ENCODE measurements at places on chromosomes 3 and 15. TPM values are rescaled to one million over a fixed set of nuclear protein-coding genes. Genes with fewer than 3 reads are reported as not detected.

MUC20 gene
- total RNA-seq: under 0.01 TPM

DNA sequence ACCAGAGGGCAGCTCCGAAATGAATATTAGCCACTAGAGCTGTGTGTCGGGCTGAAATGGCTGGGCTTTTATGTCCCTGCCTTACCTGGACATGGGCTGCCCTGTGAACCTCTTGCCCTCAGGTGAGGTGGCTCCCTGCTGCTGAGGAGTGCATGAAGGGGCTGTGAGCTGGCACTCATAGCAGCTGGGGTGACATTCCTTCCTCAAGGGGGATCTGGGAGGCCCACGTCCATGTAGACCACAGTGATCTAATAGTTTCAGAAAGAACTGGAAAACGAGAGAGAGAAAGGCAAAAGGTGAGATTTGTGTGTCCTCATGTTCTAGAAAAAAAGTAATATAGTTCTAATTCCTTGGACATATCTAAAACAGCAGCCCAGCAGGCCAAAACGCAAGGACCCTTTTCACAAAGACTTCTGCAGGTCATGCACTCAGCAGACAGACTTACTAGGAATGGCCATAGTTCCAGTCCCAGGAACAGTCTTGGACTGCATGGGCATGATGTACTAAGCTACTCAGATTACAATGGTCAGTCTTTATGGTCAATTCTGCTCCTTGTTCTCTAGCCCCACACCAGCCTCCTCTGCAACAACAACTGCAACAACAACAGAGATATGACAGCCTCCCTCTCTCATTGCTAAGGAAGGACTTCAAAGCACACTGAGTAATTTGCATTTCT lies 10.8 kb upstream of the SLC24A5 start:
- no peak for DNase-seq

TNFSF10 gene
- total RNA-seq: 84.3 TPM

LRRC49 gene
- 3.3 TPM for total RNA-seq

DNA sequence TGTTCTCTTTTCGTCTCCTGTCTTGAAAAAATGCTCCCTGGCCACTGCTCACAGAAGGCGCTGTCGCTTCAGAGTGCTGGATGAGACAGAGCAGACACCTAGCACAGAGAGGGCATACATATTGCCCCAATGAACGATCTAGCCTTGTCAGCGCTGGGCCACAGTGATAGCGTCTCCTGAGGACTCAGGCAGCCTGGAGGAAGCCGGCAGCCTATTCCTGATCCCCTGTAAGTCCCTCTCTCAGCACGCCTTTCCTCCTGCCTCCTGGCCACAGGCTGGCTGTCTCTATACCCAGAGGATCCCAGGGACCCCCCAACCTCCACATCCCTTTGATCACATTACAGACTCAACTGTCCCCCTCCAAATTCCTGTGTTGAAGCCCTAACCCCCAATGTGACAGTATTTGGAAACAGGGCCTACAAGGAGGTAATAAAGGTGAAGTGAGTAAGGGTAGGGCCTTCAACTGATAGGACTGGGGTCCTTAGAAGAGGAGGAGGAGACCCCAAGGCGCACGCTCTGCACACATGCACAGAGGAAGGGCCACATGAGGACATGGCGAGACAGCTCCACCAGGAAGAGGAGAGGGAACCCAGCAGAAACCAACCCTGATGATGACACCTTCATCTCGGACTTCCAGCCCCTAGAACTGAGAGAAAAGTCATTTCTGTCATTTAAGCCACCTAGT lies 7.5 kb downstream of the PLA2G4F start:
- no peak for DNase-seq

GRCh38 chr3:27625864-27626263 lies 96.3 kb downstream of the EOMES start:
- DNase-seq: peak; percentile 11

DNA sequence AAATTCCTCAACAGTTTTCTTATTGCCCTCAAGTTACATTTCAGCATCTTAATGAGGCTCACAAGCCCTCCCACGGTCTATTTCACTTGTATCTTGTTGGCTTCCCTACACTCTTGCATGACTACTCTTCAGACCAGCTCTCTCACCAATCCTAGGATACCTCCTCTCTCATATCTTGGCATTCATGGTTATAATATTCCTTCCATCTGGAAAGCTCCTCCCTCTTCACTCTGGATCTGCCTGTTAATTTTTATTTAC lies 8.5 kb upstream of the CCDC80 start:
- DNase-seq: no peak

CGNL1 gene
- 25.7 TPM for total RNA-seq

Data from dermis microvascular lymphatic vessel endothelial cell (primary cell).